ENCODE measurements at places on chromosomes 1 and 21.
A peak's percentile ranks its signal among the peaks of the same experiment; 100 is the strongest.

DNA sequence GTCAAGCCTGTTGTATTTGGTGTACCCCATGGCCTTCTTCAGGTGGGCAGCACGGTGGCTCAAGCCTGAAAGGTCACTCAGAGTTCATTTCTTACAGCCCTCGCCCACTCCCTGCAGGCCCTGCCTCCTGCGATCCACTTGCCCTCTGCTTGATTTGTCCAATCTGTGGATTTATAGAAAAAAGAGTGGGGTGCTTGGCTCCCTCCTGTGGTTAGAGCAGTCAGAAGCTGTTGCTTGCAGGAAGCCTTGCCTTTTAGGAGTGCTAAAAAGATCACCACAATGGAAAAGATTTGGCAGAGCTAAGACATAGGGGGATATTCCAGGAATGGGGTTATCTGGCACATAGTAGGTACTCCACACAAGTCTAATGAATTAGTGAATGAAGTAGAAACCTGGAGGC lies 108.0 kb upstream of the TRABD2B start:
- no peak for DNase-seq

- no peak for DNase-seq
Measured at GRCh38 chr1:158323866-158324265, 7.5 kb downstream of the CD1B start.

GRCh38 chr1:245469734-245470133 lies 314.9 kb downstream of the KIF26B start:
- no peak for DNase-seq

DNA sequence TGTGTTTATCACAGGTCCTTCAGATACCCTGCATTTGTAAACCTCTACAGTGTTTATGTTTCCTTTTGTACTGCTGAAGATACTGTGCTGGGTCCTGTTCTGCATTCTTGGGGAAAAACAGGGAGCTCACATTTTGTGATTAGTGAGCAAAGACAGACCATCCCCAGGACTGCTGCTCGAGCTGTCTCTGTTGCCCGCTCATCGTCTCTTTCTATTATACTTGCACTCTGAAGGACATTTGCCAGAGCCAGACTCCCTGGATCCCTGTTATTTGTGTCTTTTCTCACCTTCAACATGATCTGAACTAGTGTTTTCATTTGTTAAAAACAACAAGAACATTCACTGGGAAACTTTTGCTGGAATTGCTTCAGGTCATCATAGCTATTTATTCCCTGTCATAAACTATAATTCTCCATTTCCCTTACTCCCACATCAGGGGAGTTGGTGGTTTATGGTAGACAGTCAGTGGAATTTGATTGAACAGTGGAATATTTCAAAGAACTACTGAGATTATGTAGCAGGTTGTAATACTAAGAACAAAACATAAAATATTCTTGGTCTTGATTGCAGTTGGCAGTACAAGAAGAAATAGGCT lies 53.0 kb downstream of the PRRX1 start:
- DNase-seq = no peak

DNA sequence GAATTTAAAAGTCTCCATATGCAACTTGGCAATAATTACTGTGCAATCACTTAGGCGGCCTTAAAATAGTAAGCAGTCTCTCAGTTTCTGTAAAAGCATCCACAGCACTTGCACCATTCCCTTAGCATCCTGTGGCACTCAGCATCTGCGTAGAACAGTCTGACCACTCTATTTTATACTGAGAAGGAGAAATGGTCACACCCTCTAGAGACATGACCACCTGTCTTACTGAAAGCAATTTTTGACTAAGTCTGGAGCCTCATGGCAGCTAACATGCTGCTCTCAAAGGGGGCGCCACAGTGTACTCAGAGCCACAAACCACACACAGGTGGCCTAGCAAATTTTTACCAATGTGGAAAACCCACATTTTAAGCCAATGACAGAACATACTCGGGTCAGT lies 62.0 kb downstream of the KCNK1 start:
- DNase-seq = no peak

DNA sequence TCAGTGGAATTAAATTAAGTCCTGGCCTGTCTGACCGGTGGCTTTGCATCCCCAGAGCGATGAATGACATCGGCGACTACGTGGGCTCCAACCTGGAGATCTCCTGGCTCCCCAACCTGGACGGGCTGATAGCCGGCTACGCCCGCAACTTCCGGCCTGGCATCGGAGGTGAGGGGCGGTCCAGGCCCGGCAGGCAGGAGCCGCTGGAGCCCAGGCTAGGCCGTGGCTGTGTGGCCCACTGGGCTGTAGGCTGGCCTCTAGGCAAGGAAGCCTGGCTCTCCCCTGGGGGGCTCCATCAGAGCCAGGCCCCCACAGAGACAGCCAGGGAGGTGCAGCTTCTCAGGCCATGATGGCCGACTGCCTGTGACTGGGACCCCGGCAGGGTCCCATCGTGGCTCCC lies 5.7 kb downstream of the GABRD start:
- no peak for DNase-seq

GRCh38 chr1:112807999-112808398 lies 92.9 kb upstream of the PPM1J start:
- no peak for DNase-seq

DNA sequence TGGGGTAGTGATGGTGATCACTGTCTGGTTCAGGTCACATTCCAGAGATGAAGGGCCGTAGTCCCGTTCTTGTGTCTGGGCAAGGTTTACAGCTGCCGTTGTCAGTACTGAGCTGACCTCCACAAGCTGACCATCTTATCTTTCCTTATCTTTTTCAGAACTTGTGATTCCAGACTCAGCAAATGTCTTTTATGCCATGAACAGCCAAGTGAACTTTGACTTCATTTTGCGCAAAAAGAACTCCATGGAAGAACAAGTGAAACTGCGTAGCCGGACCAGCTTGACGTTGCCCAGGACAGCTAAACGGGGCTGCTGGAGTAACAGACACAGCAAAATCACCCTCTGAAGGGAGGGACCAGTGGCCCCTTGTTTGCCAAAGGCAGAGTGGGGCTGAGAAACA lies 111.6 kb downstream of the COLGALT2 start:
- no peak for DNase-seq

GRCh38 chr1:160460683-160461287 lies 60.4 kb downstream of the VANGL2 start:
- DNase-seq = no peak

GRCh38 chr1:112934577-112934976 lies 21.4 kb downstream of the SLC16A1 start:
- no peak for DNase-seq

GRCh38 chr1:1155258-1155657 lies 18.4 kb upstream of the TTLL10 start:
- DNase-seq = no peak

- DNase-seq = no peak
Measured at GRCh38 chr1:219283541-219283940, 109.9 kb downstream of the LYPLAL1 start.

DNA sequence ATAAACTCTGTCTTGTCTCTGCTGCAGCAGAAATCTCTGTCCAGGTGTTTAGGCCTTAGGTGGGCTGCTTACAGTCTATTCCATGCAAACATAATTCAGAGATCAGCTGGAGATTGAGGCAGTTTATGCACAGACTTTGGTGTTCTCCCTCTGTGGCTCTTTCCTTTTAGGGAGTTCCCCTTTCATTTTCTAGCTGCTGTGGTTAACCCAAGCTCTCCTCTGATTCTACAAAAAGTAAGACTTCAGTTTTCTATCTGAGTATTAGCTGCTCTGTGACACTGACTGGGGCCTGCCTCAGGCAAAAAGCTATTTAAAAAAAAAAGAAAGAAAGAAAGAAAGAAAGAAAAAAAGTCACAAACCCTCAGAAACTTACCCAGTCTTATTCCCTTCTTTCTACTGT lies 211.1 kb downstream of the CAMTA1 start:
- DNase-seq = no peak

DNA sequence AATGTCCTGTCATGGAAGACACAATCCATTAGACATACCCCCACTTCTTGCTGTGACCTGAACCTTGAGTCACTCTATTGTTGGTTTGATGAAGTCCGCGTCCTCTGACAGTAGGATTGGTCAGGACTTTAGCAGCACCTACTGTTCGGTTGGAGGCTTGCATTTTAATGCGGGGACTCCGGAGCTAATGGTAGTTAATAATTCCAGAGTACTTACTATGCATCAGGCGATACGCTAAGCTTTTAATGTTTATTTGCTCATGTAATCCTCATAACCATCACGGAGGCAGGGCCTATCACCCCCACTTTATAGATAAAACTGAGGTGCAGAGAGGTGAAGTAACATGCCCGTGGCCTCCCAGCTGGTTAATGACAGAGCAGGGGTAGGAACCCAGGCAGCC lies 7.9 kb upstream of the ELF3 start:
- no peak for DNase-seq

- DNase-seq = peak; percentile 59
Measured at GRCh38 chr1:20124456-20125057, 5.2 kb upstream of the PLA2G2D start.

GRCh38 chr1:78673120-78673519 lies 23.5 kb downstream of the IFI44 start:
- DNase-seq = no peak

- no peak for DNase-seq
Measured at GRCh38 chr1:229693129-229693900, 67.3 kb downstream of the URB2 start.

DNA sequence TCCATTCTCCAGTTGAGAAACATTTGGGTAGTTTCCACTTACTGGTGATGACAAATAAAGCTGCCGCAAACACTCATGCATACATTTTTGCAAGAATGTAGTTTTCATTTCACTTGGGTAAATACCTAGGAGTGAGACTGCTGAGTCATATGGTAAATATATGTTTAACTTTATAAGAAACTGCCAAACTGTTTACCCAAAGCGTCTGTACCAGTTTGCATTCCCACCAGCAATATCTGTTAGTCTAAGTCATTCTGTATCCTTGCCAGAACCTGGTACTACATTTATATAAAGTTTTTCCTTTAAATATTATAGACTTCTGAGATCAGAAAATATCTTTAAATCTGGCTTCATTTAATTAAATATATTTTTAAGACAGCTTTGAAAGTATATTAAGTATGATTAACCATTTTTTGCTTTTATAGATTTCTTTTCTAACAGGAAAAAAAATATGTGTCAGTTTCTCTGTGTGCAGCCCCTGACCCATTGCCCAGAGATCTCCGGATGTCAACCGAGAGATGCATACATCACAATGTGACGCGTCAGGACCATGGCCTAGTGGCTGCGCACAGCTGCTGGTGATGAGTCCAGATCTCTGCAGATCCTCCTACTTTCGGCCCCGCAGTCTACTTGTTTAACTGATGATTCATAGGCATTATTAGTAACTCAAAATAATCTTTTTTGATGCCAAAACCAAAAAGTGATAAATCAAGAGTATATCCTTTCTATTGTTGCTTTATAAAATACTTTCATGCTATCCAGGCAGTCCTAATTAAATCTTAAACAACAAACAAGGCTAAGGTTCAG lies 227.1 kb upstream of the MAP1LC3C start:
- no peak for DNase-seq

DNA sequence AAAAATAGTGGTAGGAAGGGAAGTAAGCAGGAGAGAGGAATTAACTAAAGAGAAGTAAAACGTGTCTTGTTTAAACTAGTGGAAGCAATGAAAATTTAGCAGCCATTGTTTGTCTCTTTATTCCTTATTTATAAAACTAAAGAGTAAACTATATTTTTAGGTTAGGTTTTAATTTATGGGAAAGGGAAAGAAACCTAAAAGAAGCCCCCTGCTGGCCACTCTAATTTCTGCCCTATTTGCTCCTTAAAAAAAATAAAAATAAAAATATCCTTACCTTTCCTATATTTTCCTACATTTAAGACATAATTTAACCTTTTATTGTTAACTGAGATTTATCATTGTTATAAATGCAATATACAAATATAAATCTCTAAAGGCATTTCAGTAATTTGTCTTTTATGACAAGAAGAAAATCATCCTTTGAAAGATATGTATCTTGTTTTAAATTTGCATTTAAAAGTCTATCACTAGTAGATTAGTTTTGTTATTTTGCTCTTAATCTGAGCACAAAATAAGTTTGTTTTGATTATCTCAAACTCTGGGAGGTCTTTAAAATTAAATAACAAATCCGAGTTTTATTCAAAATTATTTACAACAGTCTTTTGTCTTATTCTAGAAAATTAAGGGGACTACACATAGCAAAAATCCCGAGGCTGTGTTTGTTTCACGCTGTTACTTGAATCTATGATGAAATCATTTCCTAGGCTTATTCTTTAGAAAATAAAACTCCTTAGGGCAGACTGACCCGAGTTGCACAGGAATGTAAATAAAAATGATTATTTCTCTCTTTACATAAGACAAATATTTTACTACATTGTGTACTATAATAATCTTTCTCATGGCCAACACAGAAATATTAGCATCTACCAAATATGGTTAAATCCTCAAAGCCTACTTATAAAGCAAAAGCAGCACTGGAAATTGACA lies 201.7 kb downstream of the NRIP1 start:
- no peak for DNase-seq

All from foreskin melanocyte (primary cell).